Astrocyte (in vitro differentiated cells and primary cell): ENCODE measurements at places on chromosomes 13 and 19. TPM values are rescaled to one million over a fixed set of nuclear protein-coding genes. Genes with fewer than 3 reads are reported as not detected.

- no peaks in the 10 kb centered on the region for H3K27me3 ChIP-seq
- H3K36me3 ChIP-seq: no peaks in the 10 kb centered on the region
- peaks cover 51% of the 10 kb centered on the region for H3K4me1 ChIP-seq
- peak overlapping the region; percentile 98 for H3K27ac ChIP-seq
Measured at GRCh38 chr13:114130131-114130836, 2.1 kb downstream of the RASA3 start.

- H3K4me1 ChIP-seq: no peaks in the 10 kb centered on the region
- H3K27ac ChIP-seq: no peak overlapping the region
- DNase-seq: no peak
- no peak overlapping the region for H3K4me3 ChIP-seq
Measured at GRCh38 chr13:22176968-22177520, 506.2 kb downstream of the FGF9 start.

DNA sequence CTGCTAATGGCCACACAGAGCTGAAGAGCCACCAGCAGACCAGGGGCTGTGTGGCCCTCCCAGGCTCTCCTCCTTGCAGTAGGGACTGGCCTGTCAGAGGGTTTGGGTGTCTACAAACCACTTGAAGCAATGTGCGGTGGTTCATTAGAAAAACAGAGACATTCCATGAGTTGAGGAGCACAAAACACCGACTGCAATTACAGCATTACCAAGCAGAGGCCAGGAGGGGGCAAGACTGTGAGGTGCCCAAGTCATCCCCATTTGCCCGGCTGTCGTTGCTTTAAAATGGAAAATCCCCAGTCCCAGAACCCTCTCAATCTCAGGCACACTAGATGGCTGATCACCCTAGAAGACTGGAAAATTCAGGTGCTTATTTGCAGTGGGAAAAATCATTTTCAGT is 15.0 kb downstream of the TMTC4 start:
- no peaks in the 10 kb centered on the region for H3K27me3 ChIP-seq
- H3K4me3 ChIP-seq: no peak overlapping the region
- H3K4me1 ChIP-seq: no peaks in the 10 kb centered on the region

DNA sequence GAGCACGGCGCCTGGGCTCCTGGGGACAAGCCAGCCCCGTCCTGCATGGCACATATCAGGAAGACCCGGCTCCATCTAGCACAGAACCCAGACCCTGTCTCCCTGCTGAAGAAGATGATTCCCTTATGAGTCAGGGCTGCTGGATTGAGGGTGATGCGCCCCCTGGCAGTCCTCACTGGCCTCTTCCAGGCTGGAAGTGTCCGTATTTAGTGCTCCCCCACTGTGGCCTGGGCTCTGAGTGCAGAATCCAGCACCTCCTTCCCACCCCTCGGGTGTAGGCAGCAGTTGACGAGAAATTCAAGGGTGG is 14.9 kb downstream of the COMP start:
- H3K4me1 ChIP-seq: peaks cover 14% of the 10 kb centered on the region
- H3K27me3 ChIP-seq: peaks cover 6% of the 10 kb centered on the region
- no peak overlapping the region for H3K27ac ChIP-seq
- H3K4me3 ChIP-seq: no peak overlapping the region

- H3K27ac ChIP-seq: no peak overlapping the region
- H3K4me1 ChIP-seq: no peaks in the 10 kb centered on the region
- DNase-seq: no peak
- H3K27me3 ChIP-seq: no peaks in the 10 kb centered on the region
- no peaks in the 10 kb centered on the region for H3K36me3 ChIP-seq
- no peak overlapping the region for H3K4me3 ChIP-seq
Measured at GRCh38 chr13:51959773-51960172, 51.5 kb downstream of the ATP7B start.

GRCh38 chr13:96811049-96811448 is 183.2 kb downstream of the OXGR1 start:
- H3K27ac ChIP-seq: no peak overlapping the region
- no peaks in the 10 kb centered on the region for H3K4me1 ChIP-seq
- H3K36me3 ChIP-seq: no peaks in the 10 kb centered on the region
- H3K27me3 ChIP-seq: no peaks in the 10 kb centered on the region
- DNase-seq: no peak
- H3K4me3 ChIP-seq: no peak overlapping the region

DNA sequence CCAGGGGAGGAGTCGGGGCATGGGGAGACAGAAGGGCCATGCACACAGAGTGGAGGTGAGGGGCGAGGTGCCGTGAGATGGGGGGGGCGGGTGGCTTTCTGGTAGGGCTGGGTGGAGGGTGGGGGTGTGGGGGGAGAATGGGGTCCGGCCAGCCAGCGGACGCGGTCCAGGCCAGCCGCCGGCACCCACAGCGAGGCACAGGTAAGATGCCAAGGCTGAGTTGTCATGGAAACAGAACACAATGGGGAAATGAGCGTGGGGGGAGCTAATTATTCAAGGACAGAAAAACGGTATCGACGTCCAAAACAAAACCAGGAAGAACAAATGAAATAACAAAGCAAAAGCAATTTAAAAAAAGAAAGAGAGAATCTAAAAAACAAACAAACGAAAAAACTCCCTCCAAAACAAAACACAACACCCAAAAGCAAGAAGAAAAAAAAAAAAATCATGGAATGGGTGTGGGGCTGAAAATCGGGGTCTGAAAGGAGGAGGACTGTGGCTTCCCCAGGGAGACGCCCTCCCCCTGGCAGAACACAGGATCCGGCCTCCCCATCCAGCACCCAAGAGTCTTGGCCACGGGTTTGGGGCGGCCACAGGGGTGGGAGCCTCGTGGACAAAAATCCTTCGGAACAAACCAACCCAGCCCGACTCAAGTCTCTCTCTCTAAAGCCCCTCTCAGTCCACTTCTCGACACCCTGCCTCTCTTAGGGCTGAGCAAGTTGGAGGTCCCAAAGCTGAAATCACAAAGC is 92.5 kb downstream of the PTPRS start:
- no peaks in the 10 kb centered on the region for H3K36me3 ChIP-seq
- no peak for DNase-seq
- no peak overlapping the region for H3K27ac ChIP-seq
- no peak overlapping the region for H3K4me3 ChIP-seq
- H3K4me1 ChIP-seq: peaks cover 2% of the 10 kb centered on the region
- H3K27me3 ChIP-seq: no peaks in the 10 kb centered on the region

DNA sequence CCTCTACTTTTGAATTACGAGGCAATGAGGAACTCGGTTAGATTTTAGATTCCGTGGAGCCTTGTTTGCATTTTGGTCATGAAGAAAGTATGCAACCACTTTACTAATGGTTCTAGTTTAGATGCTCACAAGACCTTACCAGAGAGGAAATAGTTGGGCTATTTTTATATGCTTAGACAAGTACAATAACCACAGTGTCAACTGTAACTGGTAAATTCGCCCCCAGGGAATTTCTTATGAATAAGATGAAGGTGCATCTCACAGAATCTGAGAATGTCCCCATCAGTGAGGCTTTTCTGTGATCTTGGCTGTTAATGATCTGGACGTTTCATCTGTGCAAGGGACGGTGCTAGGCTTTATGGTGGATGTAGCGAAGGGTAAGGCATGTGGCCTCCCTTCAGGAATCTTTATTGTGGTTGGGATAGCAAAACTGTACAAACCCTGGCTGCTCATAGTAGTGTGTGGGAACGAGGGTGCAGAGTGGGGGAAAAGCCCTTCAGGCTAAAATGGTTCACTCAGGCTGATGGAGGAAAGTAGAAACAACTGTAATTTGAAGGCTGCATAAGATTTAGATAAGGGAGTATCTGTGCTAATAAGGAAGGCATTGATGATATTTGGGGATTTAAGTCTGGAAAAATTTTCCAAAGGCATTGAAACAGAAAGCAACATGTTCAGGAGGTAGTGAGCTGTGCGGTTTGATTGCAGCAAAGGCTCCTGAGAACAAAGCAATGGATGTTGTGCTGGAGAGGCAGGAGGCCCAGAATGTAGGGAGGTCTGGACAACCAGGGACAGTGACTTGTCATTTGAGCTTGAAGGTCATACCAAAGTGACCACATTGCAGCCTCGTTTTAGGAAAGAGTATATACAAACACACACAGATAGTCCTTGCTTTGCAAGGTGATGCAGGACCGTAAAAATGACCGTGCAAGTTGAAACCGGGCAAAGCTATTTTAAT is 28.4 kb downstream of the UBAC2 start:
- DNase-seq: peak; percentile 94
- H3K4me3 ChIP-seq: peak overlapping the region; percentile 4
- H3K36me3 ChIP-seq: no peaks in the 10 kb centered on the region
- peaks cover 19% of the 10 kb centered on the region for H3K4me1 ChIP-seq

GRCh38 chr13:46816371-46816770 is 19.4 kb upstream of the ESD start:
- no peaks in the 10 kb centered on the region for H3K36me3 ChIP-seq
- H3K27me3 ChIP-seq: no peaks in the 10 kb centered on the region
- no peak overlapping the region for H3K4me3 ChIP-seq
- H3K4me1 ChIP-seq: no peaks in the 10 kb centered on the region

- H3K27ac ChIP-seq: peak overlapping the region; percentile 7
- H3K4me3 ChIP-seq: peak overlapping the region; percentile 2
- H3K27me3 ChIP-seq: no peaks in the 10 kb centered on the region
- DNase-seq: peak; percentile 36
Measured at GRCh38 chr19:8001995-8002849, 3.2 kb downstream of the ELAVL1 start.

The ERCC5 gene
- 42.9 and 51.4 TPM in 2 replicates for total RNA-seq

The FCAR gene
- total RNA-seq: not detected in 2 replicates

The FGF22 gene
- 0.25 TPM in 1 of 2 replicates, not detected in the other for total RNA-seq

The ZNF506 gene
- 12.3 and 12.9 TPM in 2 replicates for total RNA-seq
